ENCODE measurements at places on chromosomes 7 and 10. TPM values are rescaled to one million over a fixed set of nuclear protein-coding genes. Genes with fewer than 3 reads are reported as not detected.
A peak's percentile ranks its signal among the peaks of the same experiment; 100 is the strongest.

The PNLIP gene
- total RNA-seq: not detected

The TDRD1 gene
- 0.31 TPM for total RNA-seq

The TMEM236 gene
- 0.18 TPM for total RNA-seq

The GCK gene
- 0.80 TPM for total RNA-seq

The CALCR gene
- not detected for total RNA-seq

The LRWD1 gene
- 11.6 TPM for total RNA-seq

The COL28A1 gene
- not detected for total RNA-seq

The PLXNA4 gene
- total RNA-seq: 0.06 TPM

DNA sequence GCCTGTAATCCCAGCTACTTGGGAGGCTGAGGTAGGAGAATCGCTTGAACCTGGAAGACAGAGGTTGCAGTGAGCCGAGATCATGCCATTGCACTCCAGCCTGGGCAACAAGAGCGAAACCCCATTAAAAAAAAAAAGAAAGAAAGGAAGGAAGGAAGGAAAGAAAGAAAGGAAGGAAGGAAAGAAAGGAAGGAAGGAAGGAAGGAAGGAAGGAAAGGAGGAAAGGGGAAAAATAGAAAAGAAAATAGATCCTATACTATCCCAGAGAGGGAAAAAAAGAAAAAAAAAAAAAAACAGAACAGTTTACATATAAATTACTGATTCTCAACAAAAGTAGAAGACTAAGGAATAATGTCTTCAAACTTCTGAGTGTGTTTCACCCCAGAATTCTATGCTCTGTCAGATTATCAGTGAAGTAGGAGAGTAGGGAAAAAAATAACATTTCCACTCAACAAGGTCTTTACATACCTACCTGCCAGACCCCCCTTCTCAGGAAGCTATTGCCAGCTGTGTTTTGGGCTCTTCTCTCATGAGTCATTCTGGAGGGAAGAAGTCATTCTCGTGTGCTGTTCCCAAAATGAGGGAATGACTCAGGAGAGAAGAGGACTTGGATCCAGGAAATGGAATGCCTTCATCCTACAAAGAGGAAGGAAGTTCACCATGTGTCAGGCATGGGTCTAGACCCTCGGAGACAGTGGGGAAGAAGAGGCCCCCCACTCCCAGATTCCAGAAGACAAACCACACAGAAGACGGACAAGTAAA is 20.9 kb downstream of the RGS10 start:
- no peak for DNase-seq

- no peak for DNase-seq
Observed at GRCh38 chr10:78035025-78035424, 1.4 kb downstream of the RPS24 start.

GRCh38 chr10:12538491-12538995 is 189.2 kb downstream of the CAMK1D start:
- no peak for DNase-seq

- DNase-seq: no peak
Observed at GRCh38 chr10:75388082-75388481, 13.5 kb downstream of the ZNF503 start.

GRCh38 chr10:50855015-50855414 is 30.4 kb downstream of the A1CF start:
- no peak for DNase-seq

DNA sequence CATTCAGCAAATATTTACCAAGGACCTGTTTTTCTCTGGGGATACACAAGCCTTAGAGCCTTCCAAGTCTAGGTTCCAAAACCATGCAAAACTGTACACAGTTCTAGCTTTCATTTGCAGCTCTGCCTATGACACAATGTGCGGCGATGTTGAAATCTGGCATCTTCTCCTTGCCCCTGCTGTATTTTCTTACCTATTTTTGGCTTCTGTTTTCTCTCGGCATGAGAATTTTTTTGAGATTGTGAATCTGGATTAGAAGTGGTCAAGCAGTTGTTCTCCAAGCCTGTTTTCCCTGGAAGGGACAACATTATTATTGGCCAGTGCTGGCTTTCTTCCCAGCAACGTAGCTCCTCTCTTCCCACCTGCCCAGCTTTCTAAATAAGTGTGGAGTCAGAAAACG is 176.3 kb downstream of the CREB5 start:
- DNase-seq: no peak

DNA sequence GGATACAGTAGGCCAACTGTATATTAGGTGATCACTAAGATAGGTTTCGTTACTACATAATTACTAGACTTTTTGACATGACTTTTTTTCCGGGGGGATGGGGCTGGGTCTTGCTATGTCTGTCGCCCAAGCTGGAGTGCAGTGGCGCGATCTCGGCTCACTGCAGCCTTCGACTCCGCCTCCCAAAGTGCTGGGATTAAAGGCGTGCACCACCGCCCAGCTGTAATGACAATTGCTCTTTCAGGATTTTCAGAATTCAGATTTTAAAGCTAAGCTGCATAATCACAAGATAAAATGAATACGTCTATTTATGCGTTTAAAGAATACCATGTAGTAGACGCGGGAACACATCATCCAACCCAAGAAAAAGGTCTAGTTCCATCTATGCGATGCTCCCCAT is 982 bp downstream of the IDI1 start:
- DNase-seq: peak; percentile 17

DNA sequence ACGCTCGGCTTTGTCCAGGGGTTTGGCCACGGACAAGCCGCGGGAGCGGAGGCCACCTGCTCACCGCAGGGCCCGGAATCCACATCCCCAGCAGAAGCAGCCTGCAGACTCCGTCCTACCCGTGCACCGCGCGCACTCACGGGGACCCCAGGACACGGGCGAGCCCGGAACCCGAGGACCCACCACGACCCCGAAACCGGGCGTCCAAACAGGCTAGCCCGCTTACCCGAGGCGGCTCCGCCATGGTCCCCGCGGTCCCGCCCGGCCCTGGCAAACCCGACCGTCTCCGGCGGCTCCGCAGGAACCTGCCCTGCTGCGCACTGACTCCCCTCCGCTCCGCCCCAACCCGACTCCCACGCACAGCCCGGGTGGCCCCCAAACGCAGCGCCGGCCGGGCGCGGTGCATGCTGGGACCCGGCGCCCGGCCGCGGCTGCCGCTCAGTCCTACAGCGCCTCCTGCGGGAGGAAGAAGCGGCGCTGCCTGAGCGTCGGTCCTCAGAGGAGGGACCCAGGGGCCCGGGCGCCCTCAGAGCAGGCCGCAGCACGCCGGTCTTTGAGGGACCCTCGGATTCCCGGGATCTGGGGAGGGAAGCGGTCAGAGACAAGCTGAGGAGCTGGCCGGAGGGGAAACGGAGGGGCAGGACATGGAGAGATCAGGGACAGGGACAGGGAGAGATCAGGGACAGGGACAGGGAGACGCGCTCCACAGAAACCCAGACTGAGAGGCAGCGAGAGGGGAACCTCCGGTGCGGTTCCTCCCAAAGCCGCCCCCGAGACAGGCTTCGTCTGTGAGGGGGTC is at the start of gene ZNF786:
ZNF786 (minus strand) TSS at position 322 of the 799 bp plus-strand sequence; CDS start at position 244, 78 bp downstream.
- DNase-seq: peak; percentile 96

DNA sequence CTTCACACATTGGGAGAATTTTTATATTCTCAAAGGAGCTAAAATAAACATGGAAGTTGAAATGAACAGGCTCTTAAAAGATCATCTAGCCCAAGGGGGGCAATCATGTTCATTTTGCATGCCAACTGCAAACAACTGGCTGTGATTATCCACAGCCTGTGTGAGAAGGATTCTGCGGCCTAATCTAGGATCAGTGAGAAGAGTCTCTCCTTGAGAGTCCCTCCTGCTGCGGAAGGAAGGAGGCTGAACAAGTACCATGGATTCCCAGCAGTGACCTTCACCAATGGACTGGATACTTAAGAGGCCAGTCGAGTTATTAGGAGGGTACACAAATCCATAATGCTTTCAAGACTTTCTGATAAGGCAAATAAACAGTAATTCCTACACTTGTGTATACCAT is 76.7 kb downstream of the IGF2BP3 start:
- DNase-seq: no peak

DNA sequence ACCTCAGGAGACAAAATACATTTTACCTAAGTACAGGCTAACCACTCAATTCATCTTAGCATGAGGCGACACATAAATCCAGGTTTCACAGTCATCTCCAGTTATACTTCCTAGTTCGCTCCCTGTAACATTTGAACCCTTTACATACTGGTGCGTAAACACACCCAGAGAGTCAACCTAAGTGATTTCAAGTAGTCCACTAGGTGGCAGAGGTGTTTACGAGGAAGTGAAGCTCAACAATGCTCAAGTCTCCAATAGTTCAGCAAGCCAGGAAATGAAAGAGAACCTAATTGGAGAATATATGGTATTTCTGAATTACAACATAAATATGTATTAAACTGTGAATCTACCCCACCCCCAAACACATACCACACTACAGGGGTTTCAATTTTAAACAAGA is 76.3 kb upstream of the ABCB5 start:
- DNase-seq: no peak

DNA sequence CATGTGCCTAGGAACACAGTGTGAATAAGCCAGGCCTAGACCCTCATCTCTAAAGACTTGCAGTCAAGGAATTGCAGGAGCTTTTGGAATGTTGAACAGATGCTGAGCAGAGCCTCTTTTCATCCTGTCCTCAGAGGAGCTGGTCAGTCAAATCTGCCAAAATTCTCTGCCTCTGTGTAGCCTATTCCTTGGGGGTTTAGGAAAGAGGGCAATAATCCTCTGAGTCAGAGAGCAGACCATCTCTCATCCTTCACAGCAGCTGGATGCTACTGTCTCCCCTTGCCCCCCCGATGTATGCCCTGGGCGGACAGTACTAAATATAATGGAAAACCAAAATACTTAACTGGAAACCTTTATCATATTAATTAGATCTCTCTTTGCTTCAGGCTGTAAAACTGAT is 52.6 kb downstream of the BICC1 start:
- no peak for DNase-seq

DNA sequence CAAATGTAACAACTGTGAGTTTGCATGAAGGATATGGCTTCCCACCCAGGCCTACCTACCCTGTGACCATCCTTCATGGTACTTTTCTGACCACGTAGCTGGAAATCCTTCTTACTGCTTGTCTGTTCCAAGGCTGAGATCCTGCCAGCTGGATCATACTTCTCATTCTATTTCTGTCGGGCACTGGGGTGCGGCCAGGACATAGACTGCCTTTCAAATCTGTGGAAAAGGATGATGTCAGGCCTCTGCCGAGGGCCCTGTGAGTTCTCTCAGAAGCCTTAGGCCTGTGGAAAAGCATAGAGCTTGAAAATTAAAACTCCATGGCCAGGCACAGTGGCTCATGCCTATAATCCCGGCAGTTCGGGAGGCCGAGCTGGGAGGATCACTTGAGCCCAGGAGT is 10.0 kb downstream of the VWC2 start:
- no peak for DNase-seq

- DNase-seq: no peak
Observed at GRCh38 chr7:77409739-77410547, 6.2 kb downstream of the GSAP start.

DNA sequence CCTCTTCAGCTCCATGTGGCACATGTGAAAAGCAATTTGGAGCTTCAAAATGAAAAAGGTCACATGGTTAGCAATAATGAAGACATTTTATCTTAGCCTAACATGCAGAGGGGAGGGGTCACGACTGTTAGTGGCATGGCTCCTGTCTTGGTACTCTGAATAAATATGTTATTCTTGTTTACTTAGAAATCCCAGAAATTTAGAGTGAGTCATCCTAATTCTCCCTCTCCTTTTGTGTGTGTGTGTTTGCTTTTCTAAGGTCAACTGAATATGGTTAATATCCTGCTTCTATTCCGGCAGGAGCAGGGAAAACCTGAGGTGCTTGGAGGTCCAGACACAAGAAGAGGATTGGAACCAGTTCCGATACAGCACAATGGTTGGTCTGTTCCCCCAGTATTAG is 17.6 kb downstream of the BCCIP start:
- DNase-seq: no peak

DNA sequence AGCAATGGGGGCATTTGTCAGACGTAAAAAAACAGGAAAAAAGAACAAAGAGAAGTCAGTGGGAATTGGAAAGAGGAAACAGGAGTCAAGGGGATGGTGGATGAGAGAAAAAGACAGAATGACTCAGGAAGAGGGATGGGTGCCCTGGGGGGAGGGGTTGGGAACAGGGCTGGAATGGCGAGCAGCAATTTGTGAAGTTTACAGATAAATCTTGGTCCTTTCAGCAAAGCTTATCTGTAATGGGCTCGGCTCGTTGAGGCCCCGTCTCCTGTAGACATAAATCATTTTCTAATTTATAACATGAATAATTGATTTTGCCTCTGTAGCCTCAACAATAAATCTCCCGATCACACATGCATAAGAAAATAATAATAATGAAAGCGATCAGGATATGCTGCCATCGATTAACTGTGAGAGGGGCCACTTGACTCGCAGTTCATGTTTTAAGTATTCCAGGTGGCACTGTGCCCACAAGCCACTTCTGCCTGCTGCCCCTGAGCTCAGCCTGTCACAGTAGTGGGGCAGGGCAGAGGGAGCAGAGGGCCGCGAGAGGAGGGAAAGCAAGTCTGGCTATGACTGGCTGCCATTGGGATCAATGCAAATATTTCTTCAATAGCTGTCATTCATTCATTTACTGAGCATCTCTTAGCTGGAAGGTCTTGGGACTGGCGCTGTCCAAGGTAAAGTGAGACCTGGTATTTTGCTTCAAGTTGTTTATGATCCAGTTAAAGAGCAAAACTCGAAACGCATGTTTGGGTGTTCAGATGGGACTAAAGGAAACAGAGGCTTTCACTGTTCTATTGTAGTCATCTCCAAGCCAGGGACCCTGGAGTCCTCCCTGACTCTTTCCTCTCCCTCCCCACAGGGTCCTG is 47.4 kb upstream of the R3HCC1L start:
- DNase-seq: no peak

GRCh38 chr10:44205067-44205466 is 179.8 kb downstream of the CXCL12 start:
- no peak for DNase-seq

DNA sequence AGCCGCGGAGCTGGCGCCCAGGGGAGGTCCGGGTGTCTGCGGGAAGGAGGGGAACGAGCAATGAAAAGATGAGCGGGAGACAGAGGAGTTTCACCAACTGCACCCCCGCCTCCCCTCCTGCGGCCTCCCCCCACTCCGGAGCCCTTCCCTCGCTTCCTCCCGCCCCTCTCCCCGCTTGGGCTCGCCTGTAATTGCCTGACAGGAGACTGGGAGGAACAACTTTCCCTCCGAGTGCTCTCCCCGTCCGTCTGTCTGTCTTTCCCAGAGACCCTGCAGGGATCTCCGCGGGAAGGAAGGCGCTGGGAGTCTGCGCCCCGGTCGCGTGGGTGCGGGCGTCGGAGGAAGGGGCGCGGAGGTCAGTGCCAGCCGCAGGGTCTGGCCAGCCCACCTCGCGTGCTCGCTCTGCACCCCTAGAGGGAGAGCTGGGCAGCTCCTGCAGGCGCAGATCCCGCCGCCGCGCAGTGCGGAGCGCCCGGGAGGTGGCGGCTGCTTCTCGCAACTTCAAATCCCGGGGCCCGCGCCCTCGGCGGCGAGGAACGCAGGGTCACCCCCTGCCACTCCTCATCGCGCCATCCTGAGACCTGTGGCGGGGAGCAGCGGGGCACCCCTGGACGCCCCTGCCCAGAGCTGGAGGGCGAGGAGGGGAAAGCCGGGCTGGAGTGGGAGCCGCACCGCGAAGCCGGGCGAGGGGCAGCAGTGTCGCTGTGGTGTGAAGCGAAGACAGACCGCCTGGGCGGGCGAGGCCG is 511 bp upstream of the NRP1 start:
- DNase-seq: peak; percentile 52

- DNase-seq: no peak
Observed at GRCh38 chr7:46205478-46205877, 284.4 kb upstream of the IGFBP3 start.

GRCh38 chr7:34664755-34665154 is 6.7 kb downstream of the NPSR1 start:
- DNase-seq: no peak
